ENCODE measurements at places on chromosomes 11 and 22.

- no peak for DNase-seq
Measured at GRCh38 chr22:49976439-49977175, 16.0 kb downstream of the PIM3 start.

DNA sequence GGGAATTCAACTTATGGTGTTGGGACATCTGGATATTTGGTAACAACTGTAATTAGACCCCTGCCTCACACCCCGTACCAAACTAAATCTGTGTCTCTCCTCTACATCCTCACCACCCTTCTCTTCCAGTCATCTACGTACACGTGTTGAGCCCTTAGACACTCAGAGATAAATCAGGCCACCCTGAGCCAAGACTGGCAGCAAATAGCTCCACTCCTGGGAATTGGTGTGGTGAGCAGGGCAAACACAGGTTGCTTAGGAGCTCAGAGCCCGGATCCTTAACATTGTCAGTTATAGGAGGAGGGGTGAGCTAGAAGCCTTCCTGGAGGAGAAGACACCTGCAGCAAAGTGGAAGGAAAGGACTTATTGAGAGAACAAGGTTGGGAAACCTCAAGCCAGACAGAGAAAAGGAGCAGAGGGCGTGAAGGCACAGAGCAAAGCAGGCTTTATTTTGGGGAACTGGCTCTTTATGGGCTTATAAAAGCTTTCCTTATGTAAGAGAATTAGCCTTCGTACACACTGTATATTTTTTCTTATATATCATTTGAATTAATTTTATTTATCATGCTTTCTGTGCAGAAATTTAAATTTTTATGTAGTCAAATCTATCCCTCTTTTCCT is 36.9 kb upstream of the KLHL35 start:
- DNase-seq: no peak

- no peak for DNase-seq
Measured at GRCh38 chr11:46677991-46678740, 22.3 kb downstream of the ARHGAP1 start.

- no peak for DNase-seq
Measured at GRCh38 chr11:18844753-18845367, 53.3 kb upstream of the PTPN5 start.

DNA sequence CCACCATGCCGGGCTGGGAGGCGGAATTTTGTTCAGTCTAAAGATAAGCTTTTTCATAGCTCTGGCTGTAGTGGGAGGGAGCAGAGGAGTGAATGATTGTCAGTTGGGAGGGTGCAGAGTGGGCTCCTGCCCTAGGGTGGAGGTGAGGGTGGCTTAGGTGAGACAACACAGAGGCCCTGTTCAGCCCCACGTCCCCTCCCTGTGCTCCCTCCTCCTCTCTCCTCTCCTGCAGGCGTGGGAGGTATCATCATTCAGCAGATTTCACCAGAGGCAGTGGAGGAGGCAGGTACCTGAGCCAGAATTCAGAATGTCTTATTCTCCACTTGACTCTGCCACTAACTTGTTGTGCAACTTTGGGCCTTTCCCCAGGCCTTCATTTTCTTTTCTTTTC is 1.7 kb upstream of the THRSP start:
- no peak for DNase-seq

DNA sequence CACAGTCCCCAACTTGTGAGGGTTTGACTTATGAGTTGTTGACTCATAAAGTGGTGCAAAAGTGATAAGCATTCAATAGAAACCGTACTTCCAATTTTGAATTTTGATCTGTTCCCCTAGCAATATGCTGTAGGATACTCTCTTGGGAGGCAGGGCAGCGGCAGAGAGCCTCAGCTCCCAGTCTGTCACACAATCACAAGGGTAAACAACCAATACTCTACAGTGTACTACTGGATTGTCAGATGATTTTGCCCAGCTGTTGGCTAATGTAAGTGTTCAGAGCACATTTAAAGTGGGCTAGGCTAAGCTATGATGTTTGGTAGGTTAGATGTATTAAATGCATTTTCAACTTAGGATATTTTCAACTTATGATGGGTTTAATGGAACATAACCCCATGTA is 13.7 kb upstream of the NXPE2 start:
- DNase-seq: no peak

DNA sequence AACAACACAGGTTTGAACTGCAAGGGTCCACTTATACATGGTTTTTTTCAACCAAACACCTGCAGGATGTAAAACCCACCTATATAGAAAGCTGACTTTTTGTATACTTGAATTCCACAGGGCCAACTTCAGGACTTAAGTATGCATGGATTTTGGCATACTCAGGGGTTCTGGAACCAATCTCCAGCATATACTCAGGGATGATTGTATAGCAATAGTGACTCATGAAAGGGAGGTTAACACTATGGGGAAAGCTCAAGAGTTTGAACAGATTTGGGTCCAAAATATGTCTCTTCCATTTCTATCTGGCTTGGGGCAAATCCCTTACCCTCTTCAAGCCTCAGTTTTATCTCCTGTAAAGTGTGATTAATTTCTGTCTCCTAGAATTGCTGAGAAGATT is 94.9 kb downstream of the MICAL2 start:
- no peak for DNase-seq

GRCh38 chr11:120112174-120112796 is 25.6 kb downstream of the TRIM29 start:
- DNase-seq: no peak

GRCh38 chr11:19698493-19699292 is 13.9 kb upstream of the NAV2 start:
- no peak for DNase-seq

DNA sequence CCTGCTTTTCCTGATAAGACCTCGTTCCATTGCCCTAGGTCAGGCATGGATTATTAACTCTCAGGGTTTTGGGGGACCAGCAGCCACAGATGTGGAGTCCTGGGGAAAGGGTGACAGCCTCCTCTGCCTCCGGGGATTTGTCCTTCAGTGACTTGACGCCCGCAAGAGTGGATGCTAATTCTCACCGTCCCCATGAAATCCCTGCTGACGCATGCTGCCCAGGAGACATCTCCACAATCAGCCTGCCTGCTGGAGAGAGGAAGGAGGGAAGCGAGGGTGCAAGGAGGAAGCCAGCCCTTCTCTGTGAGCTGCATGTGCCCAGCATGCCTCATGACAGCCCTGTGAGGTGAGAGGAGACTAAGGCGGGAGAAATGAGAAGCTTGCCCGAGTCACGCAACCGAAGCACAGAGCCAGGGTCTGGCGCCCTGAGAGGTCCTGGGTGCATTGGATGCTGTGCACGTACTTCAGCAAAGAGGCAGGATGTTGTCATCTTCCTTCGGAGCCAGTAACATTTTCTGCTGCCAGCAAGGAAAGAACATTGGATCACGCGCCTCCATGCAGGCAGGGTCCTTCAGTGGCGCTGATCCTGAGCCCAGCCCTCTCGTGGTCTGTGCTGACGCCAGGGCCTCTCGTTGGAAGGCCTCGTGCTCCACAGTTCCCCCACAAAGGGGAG is 27.3 kb upstream of the KRTAP5-6 start:
- no peak for DNase-seq

GRCh38 chr11:41836431-41836830 is 377.0 kb upstream of the LRRC4C start:
- no peak for DNase-seq

- DNase-seq: no peak
Measured at GRCh38 chr11:40435344-40435743, 1024.1 kb downstream of the LRRC4C start.

- no peak for DNase-seq
Measured at GRCh38 chr11:88950975-88951374, 114.8 kb downstream of the GRM5 start.

GRCh38 chr22:37030560-37031281 is 11.2 kb downstream of the MPST start:
- DNase-seq: no peak

DNA sequence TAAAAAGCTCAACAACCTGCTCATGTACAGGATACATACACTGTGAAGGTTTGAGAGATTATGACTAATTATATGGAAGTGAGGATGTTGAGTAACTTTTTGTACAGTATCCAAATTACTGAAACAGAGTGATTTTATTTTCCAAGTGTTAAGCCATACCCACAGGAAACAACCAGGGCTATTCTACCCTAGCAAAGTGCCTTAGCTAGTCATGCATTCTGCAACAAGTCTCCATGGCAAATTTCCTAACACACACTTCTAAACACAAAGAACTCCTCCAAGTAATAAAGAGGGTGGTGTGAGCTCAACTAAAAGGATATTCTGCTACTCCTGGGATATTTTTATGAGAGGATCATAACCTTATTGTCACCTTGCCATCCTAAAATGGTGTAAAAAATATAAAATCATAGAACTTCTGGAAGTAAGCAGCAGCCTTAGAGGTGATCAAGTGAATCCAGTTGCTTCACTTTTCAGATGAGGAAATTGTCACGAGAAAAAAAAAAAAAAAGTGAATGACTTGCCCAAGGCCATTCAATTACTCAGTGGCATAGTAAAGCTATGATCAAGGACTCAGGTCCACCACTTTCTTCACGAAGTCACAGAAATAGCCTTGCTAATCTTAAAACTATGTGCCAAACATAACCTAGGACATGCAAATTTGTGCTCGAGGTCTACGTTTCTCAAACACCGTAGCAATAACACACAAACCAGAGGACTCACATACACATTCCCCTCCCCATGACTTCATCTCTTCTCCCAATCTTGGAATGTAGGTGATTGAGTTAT is 4.2 kb downstream of the LGR4 start:
- no peak for DNase-seq

DNA sequence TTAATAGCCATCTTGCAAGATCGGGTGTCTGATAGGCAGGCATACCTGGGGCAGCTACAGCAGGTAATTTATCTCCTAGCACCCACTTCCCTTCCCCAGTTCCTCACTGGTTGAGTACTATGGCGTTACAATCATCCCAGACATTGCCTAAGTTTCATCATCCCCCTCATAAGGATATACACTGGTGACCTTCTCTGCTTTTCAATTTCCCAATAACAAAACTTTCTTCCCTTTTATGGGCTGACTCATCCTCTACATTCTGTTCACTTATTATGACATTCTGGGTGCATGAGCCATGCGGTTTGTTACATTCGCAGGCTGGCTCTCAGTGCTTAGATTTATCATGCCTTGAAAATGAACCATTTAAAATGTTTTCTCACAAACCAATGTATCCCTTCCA is 5.0 kb upstream of the MRPL11 start:
- DNase-seq: no peak

- DNase-seq: no peak
Measured at GRCh38 chr11:88523386-88524071, 186.0 kb upstream of the CTSC start.

GRCh38 chr11:12673601-12673923 is 659 bp upstream of the TEAD1 start:
- DNase-seq: no peak

All from stimulated activated CD4-positive, alpha-beta T cell treated with anti-CD3 and anti-CD28 coated beads, Interleukin-4, amount 100 ng/mL, for 48 hours (primary cell).